Sigmoid colon (tissue), 7 donors: ENCODE measurements at places on chromosomes 7 and 10. TPM values are rescaled to one million over a fixed set of nuclear protein-coding genes. Genes with fewer than 3 reads are reported as not detected.

The SKAP2 gene
- polyA plus RNA-seq = 23.1 TPM

The ENTPD1 gene
- 9.9 TPM for polyA plus RNA-seq

DNA sequence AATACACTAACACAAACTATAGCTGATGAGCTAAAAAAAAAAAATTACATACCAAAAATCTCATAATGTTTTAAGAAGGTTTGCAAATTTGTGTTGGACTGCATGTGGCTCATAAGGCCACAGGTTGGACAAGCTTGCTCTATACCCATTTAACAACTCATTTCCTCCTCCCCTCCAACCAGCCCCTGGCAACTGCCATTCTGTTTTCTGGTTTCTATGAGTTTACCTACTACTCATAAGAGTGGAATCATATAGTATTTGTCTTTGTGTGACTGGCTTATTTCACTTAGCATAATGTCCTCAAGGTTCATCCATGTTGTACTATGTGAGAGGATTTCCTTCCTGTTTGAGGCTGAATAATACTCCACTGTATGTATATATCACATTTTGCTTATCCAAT, 100.4 kb upstream of the ARHGAP21 start:
- H3K4me1 ChIP-seq = peaks cover 11% of the 10 kb centered on the region
- no peaks in the 10 kb centered on the region for H3K27me3 ChIP-seq
- DNase-seq = no peak
- H3K36me3 ChIP-seq = no peaks in the 10 kb centered on the region
- no peak overlapping the region for H3K4me3 ChIP-seq

The PTEN gene
- polyA plus RNA-seq = 27.0 TPM

The PDE6C gene
- not detected for polyA plus RNA-seq

- no peaks in the 10 kb centered on the region for H3K36me3 ChIP-seq
- H3K4me1 ChIP-seq = no peaks in the 10 kb centered on the region
- H3K27me3 ChIP-seq = peaks cover 6% of the 10 kb centered on the region
- no peak overlapping the region for H3K27ac ChIP-seq
- no peak for DNase-seq
Measured at GRCh38 chr7:26919906-26920493, 55.6 kb upstream of the SKAP2 start.

DNA sequence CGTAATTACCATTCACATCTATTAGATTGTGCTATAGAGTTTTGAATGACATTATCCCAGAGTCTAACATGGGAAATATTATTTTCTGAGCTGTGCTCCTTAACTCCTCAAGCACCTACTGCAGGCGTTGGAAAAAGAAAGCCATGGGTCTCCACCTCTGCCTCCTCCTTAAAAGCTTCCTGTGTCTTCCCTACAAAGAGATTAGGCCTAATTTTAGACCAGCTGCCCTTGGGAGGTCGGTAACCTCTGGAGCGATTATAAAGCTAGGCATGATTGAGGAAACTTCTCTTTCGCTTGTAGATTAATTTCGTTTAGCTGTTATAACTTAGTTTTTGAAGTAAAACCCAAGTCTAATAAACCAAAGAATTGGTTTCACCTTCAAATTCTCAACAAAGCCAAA, 75.2 kb downstream of the PLXDC2 start:
- DNase-seq = no peak
- H3K27me3 ChIP-seq = no peaks in the 10 kb centered on the region
- no peaks in the 10 kb centered on the region for H3K36me3 ChIP-seq
- H3K27ac ChIP-seq = no peak overlapping the region

The PLPP4 gene
- 0.96 TPM for polyA plus RNA-seq

DNA sequence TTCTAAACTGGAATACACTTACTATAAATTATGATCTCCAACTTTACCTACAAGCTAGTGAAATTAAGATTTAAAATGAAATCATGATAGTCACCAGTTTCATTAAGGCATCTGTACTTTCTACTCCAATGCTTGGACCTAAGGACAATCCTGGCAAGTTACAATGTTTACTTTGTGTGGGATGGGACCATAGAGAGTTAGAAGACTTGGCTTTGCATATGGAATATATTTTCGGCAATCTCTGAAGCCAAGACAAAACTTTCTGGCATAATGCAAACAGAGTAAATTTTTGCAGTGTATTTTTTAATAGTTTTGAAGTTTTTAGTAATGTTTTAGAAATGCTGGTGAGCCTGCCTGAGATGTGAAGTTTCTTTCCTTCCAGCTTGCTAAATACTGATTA, 248.9 kb downstream of the ABCA13 start:
- no peak overlapping the region for H3K4me3 ChIP-seq
- no peak for DNase-seq
- H3K27me3 ChIP-seq = no peaks in the 10 kb centered on the region
- no peaks in the 10 kb centered on the region for H3K36me3 ChIP-seq

The TMEM176A gene
- 126 TPM for polyA plus RNA-seq

GRCh38 chr7:14606101-14606500, 296.4 kb downstream of the DGKB start:
- H3K4me3 ChIP-seq = no peak overlapping the region
- no peaks in the 10 kb centered on the region for H3K27me3 ChIP-seq
- H3K4me1 ChIP-seq = no peaks in the 10 kb centered on the region
- H3K36me3 ChIP-seq = no peaks in the 10 kb centered on the region

DNA sequence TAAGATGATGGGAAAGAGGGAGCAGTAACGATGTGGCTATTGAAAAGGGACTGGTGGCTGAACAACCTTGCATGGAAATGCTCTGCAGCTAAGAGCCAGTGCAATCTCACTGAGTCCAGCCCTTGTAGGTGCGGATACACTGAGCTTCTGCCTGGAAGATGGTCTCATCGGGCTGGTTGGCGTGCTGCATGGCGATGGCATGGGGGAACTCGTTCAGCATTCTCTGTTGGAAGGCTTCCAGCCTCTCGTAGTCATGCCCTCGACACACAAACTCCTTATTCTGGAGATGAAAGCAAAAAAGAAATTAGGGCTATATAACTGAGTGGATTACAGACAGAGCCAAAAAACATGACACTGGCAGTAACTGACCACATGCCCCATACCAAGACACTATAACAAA, 197.8 kb upstream of the IMMP2L start:
- no peak overlapping the region for H3K27ac ChIP-seq
- no peak for DNase-seq
- H3K36me3 ChIP-seq = no peaks in the 10 kb centered on the region

The UNCX gene
- not detected for polyA plus RNA-seq

The LYZL2 gene
- not detected for polyA plus RNA-seq

GRCh38 chr7:148230296-148230695, 360.3 kb upstream of the C7orf33 start:
- H3K27me3 ChIP-seq = no peaks in the 10 kb centered on the region
- DNase-seq = no peak
- no peaks in the 10 kb centered on the region for H3K36me3 ChIP-seq
- H3K27ac ChIP-seq = no peak overlapping the region

GRCh38 chr10:31759799-31760626, 168.6 kb downstream of the ARHGAP12 start:
- peaks cover 41% of the 10 kb centered on the region for H3K4me1 ChIP-seq
- H3K36me3 ChIP-seq = no peaks in the 10 kb centered on the region
- peak; percentile 99 for DNase-seq
- no peaks in the 10 kb centered on the region for H3K27me3 ChIP-seq

The SLC29A4 gene
- 1.6 TPM for polyA plus RNA-seq

The RTKN2 gene
- polyA plus RNA-seq = 1.2 TPM

DNA sequence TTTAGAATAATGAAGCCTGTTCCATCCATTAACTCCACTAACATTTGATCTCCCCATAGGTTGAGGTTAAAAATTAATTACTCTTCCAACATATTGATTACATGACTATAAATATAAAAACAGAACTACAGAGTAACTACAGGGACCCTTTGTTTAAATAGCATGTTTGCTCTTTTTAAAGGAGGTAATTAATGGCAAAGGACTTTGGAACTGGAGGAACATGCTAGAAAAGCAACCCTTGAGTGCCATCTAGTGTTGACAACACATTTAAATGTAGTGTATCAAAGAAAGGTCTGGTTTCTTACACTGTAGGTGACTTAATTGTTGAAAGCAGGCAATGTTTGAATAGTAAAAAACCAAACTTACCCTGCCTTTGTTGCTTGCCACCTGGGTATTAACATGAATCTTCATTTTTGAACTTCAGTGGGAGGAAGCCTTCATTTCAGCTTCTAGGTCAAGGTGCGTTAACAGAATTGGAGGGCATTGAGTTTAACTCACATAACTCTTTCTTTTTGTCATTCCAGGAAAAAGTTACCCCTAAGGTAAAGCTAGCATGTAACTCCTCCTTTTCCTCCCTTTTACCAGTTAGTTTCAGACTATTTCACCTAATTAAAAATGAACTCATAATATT, 52.6 kb upstream of the CAPZA2 start:
- no peaks in the 10 kb centered on the region for H3K27me3 ChIP-seq
- no peaks in the 10 kb centered on the region for H3K36me3 ChIP-seq
- no peak overlapping the region for H3K4me3 ChIP-seq

GRCh38 chr7:131525820-131526219, 30.6 kb downstream of the PODXL start:
- no peaks in the 10 kb centered on the region for H3K36me3 ChIP-seq
- DNase-seq = no peak
- H3K4me1 ChIP-seq = peaks cover 19% of the 10 kb centered on the region
- no peaks in the 10 kb centered on the region for H3K27me3 ChIP-seq
- no peak overlapping the region for H3K27ac ChIP-seq

GRCh38 chr10:118961436-118961835, 68.1 kb upstream of the NANOS1 start:
- H3K4me3 ChIP-seq = no peak overlapping the region
- peaks cover 23% of the 10 kb centered on the region for H3K4me1 ChIP-seq
- no peak for DNase-seq
- H3K36me3 ChIP-seq = no peaks in the 10 kb centered on the region
- no peaks in the 10 kb centered on the region for H3K27me3 ChIP-seq
- H3K27ac ChIP-seq = no peak overlapping the region

The TMEM196 gene
- not detected for polyA plus RNA-seq

The VSTM2A gene
- polyA plus RNA-seq = 0.60 TPM

- no peaks in the 10 kb centered on the region for H3K4me1 ChIP-seq
- H3K36me3 ChIP-seq = no peaks in the 10 kb centered on the region
- H3K4me3 ChIP-seq = no peak overlapping the region
- H3K27me3 ChIP-seq = no peaks in the 10 kb centered on the region
- no peak overlapping the region for H3K27ac ChIP-seq
Measured at GRCh38 chr10:126058104-126058503, 161.7 kb downstream of the FANK1 start.

DNA sequence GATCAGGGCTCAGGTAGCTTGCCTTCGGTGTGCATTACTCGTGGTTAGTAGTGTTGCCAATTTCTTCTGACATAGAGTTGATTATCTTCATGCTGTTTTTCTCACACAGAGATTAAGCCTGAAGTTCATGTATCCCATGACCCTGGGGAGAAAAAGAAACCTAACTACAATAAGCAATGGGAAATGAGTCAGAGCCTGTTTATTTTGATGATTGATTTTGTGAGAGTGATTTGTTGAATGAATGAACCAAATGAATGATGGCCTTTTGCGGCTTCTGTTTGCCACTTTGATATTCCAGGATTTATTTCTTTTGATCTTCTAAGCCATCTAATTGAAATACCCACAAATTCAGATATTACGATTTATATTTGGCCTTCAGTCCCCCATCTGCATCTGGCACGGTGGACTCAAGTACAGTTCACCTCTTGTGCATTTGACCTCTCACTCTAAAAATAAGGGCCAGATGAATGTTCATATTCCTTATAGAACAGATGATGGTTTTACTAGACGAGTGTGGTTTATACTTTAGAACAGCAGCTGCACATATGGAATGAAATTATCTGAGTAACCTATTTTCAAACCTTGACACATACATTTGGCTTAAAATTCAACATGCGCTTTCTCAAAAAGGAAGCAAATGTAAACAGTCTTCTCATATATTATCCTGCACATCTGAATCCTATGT, 110.7 kb downstream of the PLCE1 start:
- no peaks in the 10 kb centered on the region for H3K36me3 ChIP-seq
- no peaks in the 10 kb centered on the region for H3K4me1 ChIP-seq
- DNase-seq = no peak
- H3K27me3 ChIP-seq = no peaks in the 10 kb centered on the region
- H3K27ac ChIP-seq = no peak overlapping the region
- H3K4me3 ChIP-seq = no peak overlapping the region

- DNase-seq = no peak
- no peaks in the 10 kb centered on the region for H3K27me3 ChIP-seq
- H3K27ac ChIP-seq = no peak overlapping the region
- H3K4me1 ChIP-seq = no peaks in the 10 kb centered on the region
- peaks cover 89% of the 10 kb centered on the region for H3K36me3 ChIP-seq
Measured at GRCh38 chr10:92470026-92470425, 103.9 kb downstream of the IDE start.

The WNT8B gene
- not detected for polyA plus RNA-seq

GRCh38 chr10:72089618-72090017, 1.3 kb upstream of the SPOCK2 start:
- no peak overlapping the region for H3K4me3 ChIP-seq
- peaks cover 21% of the 10 kb centered on the region for H3K4me1 ChIP-seq
- peaks cover 50% of the 10 kb centered on the region for H3K27me3 ChIP-seq
- peaks cover 7% of the 10 kb centered on the region for H3K36me3 ChIP-seq
- no peak for DNase-seq

- H3K27ac ChIP-seq = no peak overlapping the region
- H3K4me3 ChIP-seq = no peak overlapping the region
- H3K36me3 ChIP-seq = no peaks in the 10 kb centered on the region
- H3K4me1 ChIP-seq = no peaks in the 10 kb centered on the region
- peaks cover 9% of the 10 kb centered on the region for H3K27me3 ChIP-seq
Measured at GRCh38 chr10:118447478-118448270, 105.5 kb upstream of the FAM204A start.

The HHEX gene
- 6.6 TPM for polyA plus RNA-seq

The POR gene
- 20.4 TPM for polyA plus RNA-seq

DNA sequence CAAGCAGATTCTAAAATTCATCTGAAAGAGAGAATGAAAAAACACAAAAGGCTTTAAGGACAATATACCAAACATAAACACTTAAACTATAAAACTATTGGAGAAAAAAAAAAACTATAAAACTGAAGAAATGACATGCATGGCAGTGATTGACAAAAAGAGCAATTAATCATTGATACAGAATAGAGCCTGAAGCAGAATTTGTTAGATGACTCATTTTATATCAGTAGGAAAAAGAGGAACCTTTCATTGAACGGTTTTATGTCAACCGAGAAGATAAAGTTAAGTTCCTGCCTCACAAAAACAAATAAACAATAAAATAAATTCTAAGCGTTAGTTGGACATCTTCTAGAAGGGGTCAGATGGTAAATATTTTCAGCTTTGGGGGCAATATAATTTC, 23.3 kb downstream of the NPY start:
- DNase-seq = no peak
- H3K27me3 ChIP-seq = no peaks in the 10 kb centered on the region
- no peak overlapping the region for H3K27ac ChIP-seq

- H3K4me1 ChIP-seq = peaks cover 43% of the 10 kb centered on the region
- H3K36me3 ChIP-seq = no peaks in the 10 kb centered on the region
- peak overlapping the region; percentile 51 for H3K4me3 ChIP-seq
- DNase-seq = no peak
Measured at GRCh38 chr10:89301232-89301631, 614 bp upstream of the IFIT2 start.

The PNLIPRP2 gene
- polyA plus RNA-seq = 1.8 TPM

- H3K4me3 ChIP-seq = no peak overlapping the region
- H3K36me3 ChIP-seq = no peaks in the 10 kb centered on the region
Measured at GRCh38 chr10:89665302-89665701, 20.3 kb upstream of the PANK1 start.

The GLCCI1 gene
- 1.4 TPM for polyA plus RNA-seq

The FOXP2 gene
- polyA plus RNA-seq = 3.0 TPM
